ENCODE measurements at places on chromosomes 4 and X.

DNA sequence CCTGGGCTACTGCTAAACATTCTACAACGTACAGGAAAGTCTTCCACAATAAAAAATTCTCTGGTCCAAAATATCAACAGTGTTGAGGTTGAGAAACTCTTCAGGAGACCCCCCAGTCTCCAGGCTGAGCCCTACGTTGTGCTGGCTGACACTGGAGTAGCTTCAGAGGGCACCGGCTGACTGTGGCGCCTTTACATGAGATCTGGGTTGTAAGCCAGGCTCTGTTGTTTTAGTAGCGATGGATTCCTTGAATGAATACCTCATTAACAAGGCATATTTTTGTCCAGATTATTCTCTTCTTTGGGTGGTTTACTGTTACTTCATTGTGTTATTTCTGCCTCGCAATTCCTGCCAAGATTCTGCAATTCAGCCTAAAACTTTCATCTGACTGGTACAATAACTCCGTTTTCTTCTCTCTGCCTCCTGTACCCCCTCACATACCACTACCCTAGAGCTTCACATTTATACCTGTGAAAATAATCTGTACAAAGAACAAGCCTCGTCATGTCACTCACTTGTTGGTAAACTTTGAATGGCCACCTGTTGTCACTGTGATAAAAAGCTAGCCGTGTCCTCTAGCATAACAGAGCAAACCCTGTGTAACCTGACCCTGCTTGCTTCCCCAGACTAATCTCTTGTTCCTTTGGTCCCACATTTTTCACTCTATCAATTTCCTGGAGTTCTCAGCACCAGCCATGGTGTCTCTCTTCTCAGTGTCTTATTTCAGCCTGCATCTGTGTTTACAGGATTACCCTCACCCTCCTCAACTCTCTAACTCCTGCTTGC is 1476.1 kb upstream of the TENM3 start:
- no peak for DNase-seq

GRCh38 chr4:119337010-119337409 is 15.1 kb upstream of the FABP2 start:
- no peak for DNase-seq

GRCh38 chr4:158236304-158237030 is 26.2 kb downstream of the TMEM144 start:
- no peak for DNase-seq

GRCh38 chr4:108484187-108484586 is 136.2 kb upstream of the RPL34 start:
- no peak for DNase-seq

GRCh38 chrX:17559728-17560379 is 177.4 kb upstream of the SCML1 start:
- DNase-seq = peak; percentile 77

DNA sequence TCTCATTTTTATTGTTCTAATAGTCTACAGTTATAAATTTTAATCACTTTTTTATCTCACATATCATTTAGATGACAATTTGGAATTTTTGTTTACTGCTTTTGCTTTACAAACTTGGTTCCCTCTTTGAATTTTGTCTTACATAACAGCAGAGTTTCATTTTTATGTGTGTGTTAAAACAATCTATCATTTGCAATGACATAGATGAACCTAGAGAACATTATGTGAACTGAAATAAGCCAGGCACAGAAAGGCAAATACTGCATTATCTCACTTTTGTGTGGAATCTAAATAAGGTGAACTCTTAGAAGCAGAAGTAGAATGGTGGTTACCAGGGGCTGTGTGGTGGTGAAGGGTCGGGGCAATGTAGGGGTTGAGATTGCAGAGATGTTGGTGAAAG is 170.7 kb downstream of the GASK1B start:
- no peak for DNase-seq

GRCh38 chrX:13522811-13523210 is 46.6 kb upstream of the EGFL6 start:
- no peak for DNase-seq

DNA sequence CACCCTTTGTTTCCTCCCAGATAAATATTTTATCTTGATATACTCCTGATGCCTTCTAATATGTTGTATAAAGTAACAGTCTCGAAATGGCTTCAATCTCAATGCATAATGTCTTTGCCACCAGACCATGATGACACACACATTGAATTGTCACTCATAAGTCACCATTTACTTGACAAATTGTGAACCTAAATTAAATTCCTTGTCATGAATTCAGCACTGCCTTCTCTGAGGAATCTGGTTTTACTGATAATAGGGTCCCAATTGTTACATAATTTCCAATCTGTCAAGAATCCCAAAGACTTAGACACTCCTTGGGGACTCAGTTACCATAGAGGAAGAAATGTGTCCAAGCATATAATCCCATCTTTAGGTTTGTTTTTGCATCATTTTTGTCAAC is 82.3 kb downstream of the NWD2 start:
- DNase-seq = no peak

GRCh38 chr4:104492183-104492771 is 2.4 kb downstream of the CXXC4 start:
- no peak for DNase-seq

DNA sequence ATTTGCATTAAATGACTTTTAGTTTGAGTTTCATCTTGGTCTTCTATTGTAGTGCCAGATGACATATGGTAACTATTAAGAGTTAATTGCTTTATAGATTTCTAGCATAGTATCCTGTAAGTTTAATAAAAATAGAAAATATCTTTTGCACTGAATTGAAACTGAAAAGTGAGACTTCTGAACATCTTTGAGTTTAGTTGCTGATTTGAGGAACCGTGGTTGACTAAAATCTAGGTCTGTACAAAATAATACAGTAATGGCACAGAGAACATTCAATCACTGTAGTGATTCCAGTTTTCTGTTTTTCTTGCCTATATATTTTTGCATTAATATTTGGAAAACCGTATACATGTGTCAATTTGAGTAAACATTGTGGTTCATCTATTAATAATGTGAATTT is 60.7 kb downstream of the SPATA4 start:
- DNase-seq = no peak

DNA sequence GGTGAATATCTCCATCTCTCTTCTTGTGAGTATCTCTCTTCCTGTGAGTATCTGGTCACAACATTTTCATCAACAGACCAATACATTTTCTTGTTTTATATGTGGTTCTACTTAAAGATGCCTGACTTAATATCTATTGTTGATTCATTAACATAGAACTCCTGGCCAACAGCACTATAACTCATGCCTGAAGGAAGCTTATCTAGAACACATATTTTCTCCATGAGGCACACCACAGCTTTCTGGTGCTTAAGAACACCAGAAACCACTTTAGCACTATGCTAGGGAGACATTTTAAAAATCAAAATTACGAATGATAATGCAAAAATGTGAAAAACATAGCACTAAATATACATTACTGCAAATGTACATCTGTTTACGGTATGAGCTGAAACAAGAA is 190.4 kb downstream of the GABRB1 start:
- no peak for DNase-seq

GRCh38 chrX:40224658-40225057 is 126.9 kb upstream of the BCOR start:
- no peak for DNase-seq

GRCh38 chr4:173486714-173487392 is 43.2 kb downstream of the HAND2 start:
- DNase-seq = no peak

GRCh38 chrX:68910731-68911428 is 82.1 kb downstream of the EFNB1 start:
- DNase-seq = no peak

- no peak for DNase-seq
These were observed 67.7 kb upstream of the C4orf50 start for GRCh38 chr4:6085691-6086628.

GRCh38 chrX:107025545-107025944 is 25.5 kb upstream of the MORC4 start:
- DNase-seq = peak; percentile 21

GRCh38 chr4:83581411-83582288 is 45.7 kb downstream of the GPAT3 start:
- DNase-seq = no peak

DNA sequence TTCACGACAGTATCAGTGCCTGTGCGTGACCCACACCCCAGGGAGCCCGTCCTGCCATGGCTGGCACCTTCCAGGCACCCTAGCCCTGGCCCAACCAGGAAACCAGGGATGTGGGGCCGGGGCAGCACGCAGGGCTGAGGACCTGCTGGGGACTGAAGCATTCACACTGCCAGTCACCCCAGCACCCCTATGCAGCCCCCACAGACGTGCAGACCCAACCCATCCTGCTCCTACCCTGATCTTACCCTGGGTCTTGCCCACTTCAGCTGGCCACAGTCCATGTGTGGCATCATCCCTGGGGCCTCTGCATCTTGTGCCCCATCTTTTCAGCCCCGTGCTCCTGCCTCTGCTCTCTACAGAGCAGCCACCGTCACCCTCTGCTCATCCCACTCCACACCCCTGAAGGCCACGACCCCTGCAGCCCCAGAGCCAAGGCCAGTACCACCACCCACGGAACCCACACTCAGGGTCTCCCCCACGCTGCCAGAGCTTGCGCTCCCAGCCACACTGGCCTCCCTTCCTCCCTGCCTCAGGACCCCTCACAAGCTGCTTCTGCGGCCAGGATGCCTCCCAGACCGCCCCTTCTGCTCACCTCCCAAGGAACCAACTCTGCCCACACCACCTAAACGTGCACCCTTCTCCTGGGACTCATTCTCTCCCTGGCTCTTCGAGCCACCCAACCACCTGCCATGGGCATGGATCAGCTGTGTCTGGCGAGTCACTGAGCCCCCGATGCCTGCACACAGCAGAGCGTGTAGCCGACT is 25.6 kb downstream of the GAK start:
- DNase-seq = no peak

- DNase-seq = no peak
These were observed 7.7 kb downstream of the ENOX2 start for GRCh38 chrX:130895299-130895698.

DNA sequence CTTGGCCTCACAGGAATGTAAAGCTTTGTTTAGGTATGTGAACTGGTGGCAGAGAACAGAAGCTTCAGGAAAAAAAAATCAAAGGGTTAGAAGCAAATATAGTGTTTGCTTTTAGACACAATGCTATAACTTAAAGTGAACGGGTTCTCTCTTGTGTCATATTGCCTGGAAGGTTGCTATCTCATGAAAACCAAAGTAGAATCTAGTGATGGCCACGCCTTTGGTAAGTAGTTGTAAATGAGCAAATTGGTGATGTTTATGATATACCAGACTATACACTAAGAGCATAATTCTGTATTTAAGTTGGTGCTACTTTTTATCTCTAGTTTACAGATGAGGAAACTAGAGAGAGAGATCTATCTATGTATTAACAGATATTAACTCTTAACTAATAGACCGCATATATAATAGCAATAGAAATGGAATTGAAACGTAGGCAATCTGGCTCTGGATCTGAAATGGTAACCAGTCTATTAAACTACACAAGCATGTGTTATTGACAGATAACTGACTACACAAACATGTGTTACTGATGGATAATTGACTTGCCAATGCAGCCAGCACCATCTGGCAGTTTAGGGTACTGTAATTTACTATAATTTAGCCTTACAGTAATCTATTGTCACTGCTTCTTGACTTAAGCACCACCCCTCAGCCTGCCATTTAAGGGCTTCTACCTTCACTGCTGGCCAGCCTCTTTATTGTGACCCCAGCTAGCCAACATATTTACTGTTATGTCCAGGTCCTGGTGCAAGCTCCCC is 40.8 kb downstream of the HCCS start:
- DNase-seq = no peak
